ENCODE measurements at places on chromosomes 6 and 20.

DNA sequence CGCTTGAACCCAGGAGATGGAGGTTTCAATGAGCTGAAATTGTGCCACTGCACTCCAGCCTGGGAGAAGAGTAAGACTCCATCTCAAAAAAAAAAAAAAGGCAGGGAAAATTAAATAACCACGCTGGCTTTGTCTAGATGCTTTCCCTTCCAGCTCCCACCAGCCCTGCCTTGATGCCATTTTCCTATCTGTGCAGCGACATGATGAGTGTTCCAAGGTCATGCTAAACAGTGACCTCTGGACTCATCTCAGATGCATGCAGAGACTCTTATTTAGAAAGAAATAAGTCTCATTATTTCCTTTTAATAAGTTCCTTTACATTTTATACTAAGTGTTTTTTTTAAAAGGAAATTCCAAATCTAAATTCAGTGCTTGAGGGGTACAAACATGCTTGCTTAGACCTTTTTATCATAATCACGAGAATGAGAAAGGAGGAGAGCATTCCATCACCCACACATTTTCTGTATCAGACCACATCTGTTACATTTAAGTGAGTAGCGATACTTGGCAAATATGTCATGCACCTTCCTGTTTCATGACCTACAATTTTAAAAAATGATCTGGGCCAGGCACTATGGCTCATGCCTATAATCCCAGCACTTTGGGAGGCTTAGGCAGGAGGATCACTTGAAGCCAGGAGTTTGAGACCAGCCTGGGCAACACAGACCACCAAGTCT, 101.1 kb upstream of the RREB1 start:
- DNase-seq, result no peak

DNA sequence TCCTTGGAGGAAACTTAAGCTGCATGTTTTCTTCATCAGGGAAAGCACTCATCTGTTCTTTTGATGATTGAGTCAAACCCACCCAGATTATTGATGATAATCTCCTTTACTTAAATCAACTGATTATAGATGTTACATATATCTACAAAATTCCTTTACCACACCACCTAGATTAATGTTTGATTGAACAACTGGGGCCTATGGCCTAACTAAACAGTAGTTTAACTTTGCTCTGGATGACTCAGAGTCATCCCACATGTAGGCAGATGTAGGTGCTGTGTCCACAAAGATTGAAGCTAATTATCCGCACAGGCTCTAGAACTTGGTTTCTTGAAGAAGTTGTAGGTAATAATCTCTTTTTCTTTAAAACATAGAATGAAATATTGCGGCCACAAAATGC, 42.2 kb downstream of the PKIB start:
- DNase-seq, result no peak

- DNase-seq, result no peak
Observed at GRCh38 chr6:166268431-166268830, 39.8 kb downstream of the PRR18 start.

DNA sequence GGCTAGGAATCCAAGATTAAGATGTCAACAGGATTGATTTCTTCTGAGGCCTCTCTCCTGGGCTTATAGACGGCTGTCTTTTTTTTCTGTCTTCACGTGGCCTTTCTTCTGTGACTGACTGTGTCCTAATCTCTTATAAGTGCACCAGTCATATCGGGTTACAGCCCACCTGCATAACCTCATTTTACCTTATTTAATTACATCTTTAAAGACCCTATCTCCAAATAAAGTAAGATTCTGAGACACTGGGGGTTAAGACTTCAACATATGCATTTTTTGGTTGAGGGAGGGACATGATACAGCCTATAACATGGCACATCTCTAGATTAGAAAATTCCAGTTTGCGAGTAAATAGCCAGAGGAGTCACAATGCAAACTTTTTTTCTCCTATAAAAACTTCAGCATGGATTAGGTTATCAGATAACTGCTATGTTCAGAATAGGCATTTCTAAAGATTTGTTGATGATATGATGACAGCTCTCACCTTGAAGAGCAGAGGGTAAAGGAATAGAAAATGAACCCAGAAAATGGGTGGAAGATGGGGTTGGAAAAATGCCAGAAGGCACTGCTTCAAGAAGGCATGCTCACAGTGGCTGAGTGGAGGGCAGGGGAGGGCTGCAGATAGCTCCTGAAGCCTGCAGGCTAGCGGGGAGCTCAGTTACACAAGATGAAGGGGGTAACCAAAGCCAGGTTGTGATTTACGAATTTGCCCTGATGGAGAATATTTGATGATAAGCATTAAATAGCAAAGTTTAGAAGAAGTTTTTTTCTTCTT, 8.7 kb upstream of the PDE7B start:
- no peak for DNase-seq

GRCh38 chr6:90677440-90677839, 90.6 kb upstream of the MAP3K7 start:
- no peak for DNase-seq

GRCh38 chr6:105804424-105804823, 281.7 kb upstream of the PRDM1 start:
- no peak for DNase-seq

GRCh38 chr6:14339711-14340584, 222.4 kb downstream of the CD83 start:
- no peak for DNase-seq

Measured in activated naive CD4-positive, alpha-beta T cell treated with anti-CD3 and anti-CD28 coated beads for 36 hours (primary cell).